ENCODE measurements at places on chromosomes 12 and 14.

- no peak for DNase-seq
Measured at GRCh38 chr14:82414853-82415539, 881.3 kb upstream of the SEL1L start.

GRCh38 chr12:111123390-111123789 lies 203.0 kb upstream of the MYL2 start:
- no peak for DNase-seq

DNA sequence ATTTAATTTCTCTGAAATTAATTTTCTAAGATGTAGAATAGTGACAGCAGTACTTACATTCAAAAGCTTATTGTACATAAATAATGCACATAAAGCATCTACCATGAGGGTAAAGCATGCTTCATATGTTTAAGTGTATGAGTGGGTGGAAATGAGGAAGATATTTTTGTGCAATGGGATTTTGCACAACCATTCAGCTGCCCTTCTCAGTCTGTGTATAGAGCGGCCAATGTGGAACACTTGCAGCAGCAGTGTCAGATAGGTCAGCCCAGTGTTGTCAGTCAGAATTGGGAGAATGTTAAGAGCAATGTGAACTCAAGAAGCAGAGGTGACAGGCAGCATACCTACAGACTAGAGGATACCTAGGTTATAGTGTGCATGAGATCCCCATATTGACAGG lies 72.5 kb upstream of the ATP2B1 start:
- no peak for DNase-seq

DNA sequence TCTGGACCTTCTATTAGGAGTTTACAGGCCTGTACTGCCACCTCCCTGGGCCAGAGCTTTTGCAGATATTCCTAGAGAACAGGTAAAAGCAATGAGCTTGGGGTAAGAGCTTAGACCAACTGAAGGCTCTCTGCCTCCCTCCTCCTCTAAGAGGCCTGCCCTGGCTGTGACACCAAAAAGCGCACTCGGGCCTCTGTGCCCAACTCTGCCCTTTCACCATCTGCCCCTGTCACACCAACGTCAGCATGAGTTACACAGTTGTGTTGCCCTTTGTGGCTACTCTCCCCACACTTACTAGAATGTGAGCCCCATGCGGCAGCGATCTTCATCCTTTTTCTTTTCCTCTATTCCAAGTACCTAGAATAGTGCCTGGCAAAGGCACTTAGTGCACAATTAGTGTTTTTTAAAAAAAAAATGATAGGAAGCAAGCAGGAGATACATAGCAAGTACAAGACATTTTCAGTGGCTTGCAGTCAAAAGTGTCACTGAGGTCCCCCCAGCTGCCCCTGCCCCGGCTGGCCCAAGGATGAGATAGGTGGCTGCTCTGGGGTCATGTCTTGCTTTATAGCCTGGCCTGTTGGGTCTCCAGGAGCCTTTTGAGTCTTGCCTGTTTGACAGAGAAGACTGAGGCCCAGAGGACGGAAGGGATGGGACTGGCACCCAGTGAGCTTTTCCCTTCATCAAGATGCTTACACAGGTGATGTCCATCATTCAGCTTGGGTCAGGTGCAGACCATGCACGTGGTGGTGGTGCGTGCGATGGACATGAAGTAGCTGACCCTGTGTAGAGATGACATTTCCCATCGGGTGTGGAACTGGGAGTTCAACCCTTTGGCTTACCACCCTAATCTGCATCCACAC lies 12.5 kb downstream of the CKB start:
- no peak for DNase-seq

DNA sequence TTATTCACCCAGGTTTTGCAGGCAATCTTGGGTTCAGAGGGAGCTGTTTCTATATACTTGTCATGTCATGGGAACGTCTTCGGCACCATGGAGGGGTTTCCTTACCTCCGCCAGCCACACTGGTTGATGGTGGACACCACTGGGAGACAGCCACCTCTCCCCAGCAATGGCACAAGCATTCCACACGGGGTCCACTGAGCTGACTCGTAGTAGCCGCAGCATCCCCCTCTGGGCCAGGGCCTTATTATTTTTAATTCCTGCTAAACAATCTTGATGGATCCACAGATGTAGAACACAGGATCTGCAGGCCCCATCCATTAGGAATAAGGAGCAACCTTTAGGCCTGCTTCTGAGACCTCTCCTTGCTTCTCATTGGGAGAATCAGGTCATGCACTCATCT lies 132.9 kb downstream of the DICER1 start:
- DNase-seq: no peak

DNA sequence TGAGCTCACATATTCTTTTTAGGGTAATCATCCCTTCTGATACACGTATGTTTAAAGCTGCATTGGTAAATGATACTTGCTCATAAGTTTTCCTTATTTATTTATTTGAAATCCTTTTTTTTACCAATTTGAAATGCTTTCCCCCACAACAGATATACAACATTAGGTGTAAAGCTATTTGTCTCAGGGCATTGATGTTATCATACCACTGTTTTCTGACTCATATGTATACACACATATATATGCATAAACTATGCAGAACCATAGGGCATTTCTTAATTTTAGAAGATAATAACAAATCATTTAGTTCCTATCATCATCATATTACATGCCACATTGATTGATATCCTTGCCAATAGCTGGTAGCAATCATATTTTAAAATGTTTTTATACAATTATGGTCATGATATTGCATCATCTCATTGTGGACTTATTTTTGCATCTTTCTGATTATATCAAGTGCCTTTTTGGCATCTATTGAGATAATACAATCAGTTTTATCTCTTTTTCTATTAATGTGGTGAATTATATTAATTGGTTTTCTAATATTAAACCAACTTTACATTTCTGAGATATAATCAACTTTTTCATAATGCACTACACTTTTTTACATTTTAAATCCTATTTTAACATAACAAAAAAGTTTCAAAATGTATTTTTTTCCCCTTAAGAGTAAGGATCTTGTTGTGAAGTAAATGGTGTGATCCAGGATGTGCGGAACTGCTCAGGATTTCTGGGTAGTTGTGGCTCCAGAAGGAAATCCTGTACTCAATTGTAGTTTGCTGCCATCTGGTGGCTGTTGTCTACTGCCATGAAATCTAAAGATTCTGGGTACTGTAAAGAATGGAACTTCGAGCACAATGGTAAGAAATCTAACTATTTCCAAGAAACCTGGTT lies 16.7 kb downstream of the OR9K2 start:
- peak; percentile 21 for DNase-seq

- DNase-seq: no peak
Measured at GRCh38 chr12:46198913-46199312, 69.9 kb downstream of the SLC38A1 start.

DNA sequence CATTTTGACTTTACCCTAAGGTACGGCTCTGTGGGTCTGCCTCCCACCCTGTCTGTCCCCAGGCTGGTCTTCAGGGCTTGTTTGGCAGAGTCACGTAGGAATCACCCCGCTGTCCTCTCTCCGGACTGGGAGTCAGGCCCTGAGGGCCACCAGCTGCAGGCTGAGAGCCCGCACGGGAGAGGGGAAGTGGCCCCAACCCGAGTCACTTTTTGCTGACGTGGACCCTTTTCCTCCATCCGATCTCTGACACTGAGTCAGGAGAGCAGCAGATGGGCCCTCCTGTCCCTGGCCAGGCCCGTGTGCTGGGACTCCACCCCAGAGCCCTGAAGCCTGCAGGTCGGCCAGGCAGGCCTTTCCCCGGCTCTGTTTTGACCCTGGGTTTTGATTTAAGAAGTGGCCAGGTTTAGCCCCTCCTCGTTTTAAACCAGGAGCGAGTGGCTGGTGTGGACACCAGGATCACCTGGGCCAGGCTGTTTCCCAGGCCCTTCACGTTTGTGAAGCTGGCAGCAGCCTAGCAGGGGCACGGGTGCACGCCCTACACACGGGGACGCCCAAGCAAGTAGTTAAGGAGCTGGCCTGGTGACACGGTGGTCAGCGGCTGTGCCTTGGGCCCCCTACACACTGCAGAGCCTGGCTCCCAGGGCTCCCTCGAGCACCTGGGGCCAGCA lies 12.5 kb upstream of the TEX22 start:
- no peak for DNase-seq

DNA sequence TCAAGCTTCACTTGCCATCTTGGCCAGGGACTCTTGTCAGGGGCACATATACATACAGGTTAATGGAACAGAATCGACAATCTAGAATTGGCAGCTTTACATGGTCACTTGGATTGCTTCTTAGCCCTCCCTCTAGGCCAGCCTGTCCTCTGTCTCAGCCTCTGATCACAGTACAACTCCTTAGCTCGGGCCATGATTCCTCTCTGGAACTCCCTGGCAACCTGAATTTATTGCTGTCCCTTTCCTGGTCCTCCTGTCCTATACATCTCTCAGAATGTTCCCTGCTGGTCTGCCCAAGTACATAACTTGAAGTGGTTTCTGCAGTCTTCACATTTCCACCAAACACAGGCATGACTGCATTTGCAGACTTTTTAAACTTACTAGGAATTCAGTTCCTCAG lies 79.9 kb upstream of the CCDC175 start:
- no peak for DNase-seq

DNA sequence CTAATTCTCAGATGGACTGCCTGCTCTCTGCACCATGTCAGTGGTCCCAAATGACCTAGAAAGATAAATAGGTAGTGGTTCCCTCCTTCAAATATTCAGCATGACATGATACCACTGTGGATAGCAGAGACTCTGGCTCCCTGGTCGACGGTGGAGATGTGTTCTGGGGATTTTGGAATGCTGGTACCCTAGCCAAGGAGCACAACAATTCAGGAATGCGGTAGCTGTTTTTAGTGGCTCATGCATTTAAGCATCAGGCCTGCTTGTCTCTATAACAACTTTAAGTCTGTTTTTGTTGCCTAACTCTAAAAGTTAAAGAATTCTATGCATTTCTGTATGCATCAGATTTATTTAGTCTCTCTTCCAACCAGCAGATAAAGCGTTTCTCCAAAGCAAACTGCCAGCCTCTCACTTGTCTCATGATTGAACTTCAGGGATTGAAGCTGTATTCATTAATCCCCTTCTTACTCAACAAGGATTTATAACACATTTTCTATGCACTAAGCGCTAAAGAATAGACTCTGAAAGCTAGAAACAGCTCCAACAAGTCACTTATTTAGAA lies 164.9 kb upstream of the BMP4 start:
- no peak for DNase-seq

- DNase-seq: no peak
Measured at GRCh38 chr14:100348784-100349685, 25.9 kb downstream of the SLC25A47 start.

DNA sequence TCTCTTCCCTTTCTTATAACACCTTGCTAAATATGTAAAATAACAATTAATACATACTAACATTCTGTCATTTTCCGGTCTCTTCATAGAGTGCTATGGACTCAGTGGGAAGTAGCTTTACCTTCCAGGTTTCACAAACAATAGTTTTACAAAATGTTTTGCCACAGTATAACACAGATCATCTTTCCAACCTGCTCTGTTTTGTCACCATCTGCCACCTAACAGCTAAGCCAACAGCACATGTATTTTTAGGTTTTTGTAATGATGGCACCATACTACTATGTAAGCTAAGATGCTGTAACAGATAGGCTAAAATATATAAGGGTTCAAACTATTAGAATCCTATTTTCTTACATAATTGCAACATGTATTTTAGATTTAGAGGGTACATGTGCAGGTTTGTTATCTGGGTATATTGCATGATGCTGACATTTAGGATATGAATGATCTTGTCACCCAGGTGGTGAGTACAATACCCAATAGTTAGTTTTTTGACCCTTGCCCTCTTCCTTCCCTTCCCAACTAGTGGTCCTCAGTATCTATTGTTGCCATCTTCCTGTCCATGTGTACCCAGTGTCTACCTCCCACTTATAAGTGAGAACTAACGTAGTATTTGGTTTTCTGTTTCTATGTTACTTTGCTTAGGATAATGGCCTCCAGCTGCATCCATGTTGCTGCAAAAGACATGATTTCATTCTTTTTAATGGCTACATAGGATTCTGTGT lies 8.7 kb downstream of the RHOJ start:
- DNase-seq: no peak

- no peak for DNase-seq
Measured at GRCh38 chr14:36215217-36215598, 38.7 kb upstream of the PTCSC3 start.

GRCh38 chr14:31934767-31935266 lies 142.3 kb upstream of the ARHGAP5 start:
- DNase-seq: peak; percentile 58

GRCh38 chr14:61388173-61388975 lies 67.0 kb downstream of the PRKCH start:
- DNase-seq: no peak

GRCh38 chr14:61421212-61421923 lies 100.0 kb downstream of the PRKCH start:
- DNase-seq: no peak

GRCh38 chr12:45637706-45638105 lies 91.8 kb upstream of the ARID2 start:
- no peak for DNase-seq

- DNase-seq: no peak
Measured at GRCh38 chr14:33357225-33358010, 418.7 kb downstream of the NPAS3 start.

DNA sequence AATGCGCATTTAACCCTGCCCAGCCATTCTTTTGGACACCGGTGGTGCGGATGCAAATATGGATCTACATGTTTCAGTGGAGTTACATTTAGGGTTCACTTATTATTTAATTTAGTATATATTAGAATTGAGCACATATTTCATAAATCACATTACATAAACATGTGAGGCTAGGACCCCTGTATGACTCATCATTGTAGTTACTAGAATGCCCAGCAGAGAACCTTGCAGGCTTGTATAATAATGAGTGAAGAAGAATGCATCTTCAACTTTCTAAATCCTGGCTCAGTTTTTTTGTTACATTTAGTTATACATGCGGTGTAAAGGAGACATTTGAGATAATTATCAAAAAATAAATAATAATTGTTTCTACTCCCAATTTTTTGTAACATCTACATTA lies 369.0 kb downstream of the ATP23 start:
- no peak for DNase-seq

- DNase-seq: no peak
Measured at GRCh38 chr14:55327179-55327578, 56.0 kb downstream of the FBXO34 start.

DNA sequence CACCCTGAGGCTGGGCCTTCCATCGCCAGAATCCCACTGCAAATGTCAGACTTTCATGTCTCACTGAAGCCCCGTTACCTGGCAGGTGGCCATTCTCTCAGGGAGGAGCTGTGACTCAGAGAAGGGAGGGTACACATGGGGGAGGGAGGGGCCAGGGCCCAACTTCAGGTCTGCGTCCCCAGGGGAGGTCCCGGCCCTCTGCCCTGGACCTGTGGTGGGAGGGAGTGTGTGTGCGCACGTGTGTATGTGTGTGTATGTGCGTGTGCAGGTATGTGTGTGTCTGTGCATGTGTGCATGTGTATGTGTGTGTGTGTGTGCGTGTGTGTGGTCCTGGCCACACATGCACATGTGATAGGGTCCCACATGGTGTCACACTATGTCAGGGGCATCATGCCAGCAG lies 50.9 kb downstream of the MVK start:
- no peak for DNase-seq

- DNase-seq: no peak
Measured at GRCh38 chr12:121776190-121777098, 17.0 kb downstream of the RHOF start.
